Mesenchymal stem cell (in vitro differentiated cells and primary cell): ENCODE measurements at places on chromosomes 13 and 19.

DNA sequence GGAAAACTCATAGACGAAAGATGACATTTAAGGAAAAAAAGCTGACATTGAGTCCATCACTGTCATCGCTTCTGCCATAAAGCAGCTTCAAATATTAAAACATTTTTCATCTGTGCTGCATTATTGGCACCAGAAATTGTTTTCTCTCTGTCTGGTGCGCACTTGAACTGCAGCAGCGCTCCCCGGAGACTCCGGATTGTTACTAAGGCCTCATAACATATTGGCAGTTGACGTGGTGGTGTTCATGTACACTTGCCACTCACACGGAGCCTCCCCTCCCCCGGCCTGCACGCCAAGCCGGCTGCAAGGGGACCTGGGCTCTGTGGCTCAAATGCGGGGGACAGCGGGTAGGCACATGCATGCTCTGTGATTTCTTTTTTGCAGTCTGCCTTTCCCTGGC, 203.2 kb downstream of the TSHZ3 start:
- DNase-seq, result no peak

GRCh38 chr13:113014752-113015745, 46.0 kb downstream of the MCF2L start:
- DNase-seq, result no peak

DNA sequence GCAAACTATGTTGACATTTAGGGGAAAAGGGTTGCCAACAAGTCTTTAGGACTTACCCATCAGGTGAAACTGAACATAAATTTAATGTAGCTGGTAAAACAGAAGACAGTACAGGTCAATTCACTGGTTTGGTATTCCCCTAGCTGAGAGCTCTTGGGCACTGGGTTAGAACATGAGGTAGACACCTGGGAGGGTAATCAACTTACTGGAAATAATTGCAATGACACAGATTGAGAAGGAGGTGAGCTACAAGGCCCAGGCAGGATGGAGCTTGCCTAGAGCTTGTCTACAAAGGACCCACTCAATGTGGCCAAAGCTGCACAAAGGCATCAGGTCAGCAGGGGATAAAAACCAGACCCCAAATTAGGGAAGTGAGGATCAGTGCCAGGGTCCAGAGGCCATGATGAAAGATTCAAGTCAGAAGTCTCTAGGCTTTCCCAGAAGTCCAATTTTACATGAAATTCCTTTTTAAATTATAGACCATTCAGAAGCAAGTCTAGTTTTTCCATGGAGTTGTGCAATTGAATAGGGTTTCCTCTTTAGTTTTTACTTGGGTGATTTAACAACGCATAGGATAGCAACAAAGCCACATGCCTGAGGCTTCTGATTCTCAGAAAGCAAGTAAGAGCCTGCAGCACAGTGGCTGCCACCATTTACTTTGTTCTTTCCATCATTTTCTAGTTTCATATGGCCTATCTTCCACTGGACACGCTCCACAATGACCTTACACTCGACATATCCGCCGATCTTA, 194.0 kb downstream of the NDFIP2 start:
- DNase-seq, result no peak

DNA sequence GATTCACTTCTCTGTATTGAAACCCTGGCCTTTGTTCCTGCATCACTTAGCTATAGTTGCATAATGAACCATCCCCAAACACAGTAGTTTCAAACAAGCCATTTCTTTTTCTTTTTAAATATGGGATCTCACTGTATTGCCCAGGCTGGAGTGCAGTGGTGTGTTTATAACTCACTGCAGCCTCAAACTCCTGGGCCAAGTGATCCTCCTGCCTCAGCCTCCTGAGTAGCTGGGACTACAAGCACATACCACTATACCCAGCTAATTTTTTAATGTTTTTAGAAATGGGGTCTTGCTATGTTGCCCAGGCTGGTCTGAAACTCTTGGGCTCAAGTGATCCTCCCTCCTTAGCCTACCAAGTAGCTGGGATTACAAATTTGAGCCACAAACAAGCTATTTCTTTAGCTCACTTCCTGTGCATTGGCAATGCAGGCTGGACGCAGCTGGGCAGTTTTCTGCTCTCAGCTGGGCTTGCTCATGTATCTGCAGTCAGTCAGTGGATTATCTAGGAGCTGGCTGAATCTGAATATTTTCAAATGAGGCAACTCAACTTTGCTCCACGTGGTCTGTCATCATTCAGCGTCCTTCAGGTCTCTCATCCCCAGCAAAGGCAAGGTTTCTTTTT, 49.5 kb upstream of the SIN3B start:
- peak; percentile 14 for DNase-seq

- no peak for DNase-seq
Measured at GRCh38 chr19:50024719-50025021, 502 bp downstream of the VRK3 start.

GRCh38 chr19:13997631-13997962, 8.5 kb downstream of the RFX1 start:
- no peak for DNase-seq

DNA sequence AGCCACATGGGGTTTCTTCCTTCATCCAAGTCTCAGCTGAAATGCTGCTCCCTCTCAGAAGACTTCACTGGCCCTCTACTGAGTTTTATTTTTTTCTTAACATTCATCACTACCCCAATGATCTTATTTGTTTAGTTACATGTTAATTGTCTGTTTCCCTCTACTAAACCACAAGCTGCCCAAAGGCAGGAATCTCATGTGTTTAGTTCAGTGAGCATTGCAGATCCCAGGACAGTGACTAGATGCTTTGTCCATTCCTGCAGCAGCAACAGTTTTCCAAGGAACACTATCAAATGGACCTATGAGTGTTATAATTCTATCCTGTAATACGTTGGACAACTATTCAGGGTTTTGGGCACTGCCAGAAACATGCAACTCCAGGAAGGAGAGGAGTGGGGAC, 93.1 kb downstream of the RNASEH2B start:
- peak; percentile 52 for DNase-seq

DNA sequence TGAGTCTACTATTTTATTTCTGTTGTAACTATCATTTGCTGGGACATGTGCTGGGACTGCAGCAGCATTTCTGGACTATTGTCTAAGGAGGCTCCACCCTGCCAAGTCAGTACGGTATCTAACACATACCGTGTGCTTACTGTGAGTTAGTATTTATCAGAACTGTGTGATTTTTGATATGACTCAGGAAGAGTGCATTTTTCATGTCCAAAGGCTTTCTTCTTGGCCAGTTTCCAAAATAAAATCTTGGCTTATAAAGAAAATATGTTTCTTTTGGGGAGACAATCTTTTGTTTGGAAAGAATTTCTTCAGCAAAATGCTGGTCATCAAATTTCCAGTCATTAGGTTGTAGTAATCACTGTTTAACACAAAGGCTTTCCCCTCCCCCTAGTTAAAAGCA, 11.6 kb downstream of the PARP4 start:
- no peak for DNase-seq

DNA sequence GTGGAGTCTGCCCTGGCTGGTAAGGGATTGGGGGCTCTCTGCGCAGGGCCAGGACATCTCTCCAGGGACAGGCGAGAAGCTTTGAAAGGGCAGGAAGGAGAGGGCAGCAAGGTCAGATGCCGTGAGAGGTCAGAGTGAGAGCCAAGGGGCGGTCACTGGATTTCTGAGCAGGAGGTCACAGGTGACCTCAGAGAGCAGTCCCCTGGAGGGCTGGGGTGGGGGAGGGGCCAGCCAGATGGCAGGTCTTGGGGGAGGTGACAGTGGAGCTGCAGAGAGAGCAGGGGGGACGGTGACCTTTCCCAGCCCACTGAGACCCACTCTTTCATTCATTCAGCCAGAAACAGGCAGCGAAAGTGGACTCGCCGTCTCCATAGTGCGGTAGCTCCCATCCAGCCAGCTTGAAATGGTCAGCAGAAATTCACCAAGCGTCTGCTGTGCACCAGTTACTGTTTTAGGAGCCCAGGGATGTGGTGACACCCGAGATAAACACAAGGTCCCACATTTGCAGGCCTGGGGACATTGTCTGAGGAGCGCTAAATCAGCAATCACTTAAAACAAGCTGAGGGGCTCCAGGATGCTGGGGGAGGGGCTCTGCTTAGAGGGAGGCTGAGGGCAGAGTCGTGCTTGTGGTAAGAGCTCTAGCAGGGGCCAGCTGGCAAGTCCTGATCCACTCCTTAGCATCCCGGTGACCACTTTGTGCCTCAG, 10.2 kb downstream of the CARM1 start:
- no peak for DNase-seq

GRCh38 chr13:36903925-36904595, 16.0 kb downstream of the SMAD9 start:
- no peak for DNase-seq

GRCh38 chr19:50713556-50714236, 5.9 kb downstream of the SHANK1 start:
- DNase-seq, result no peak

GRCh38 chr13:77714119-77714755, 16.8 kb downstream of the SLAIN1 start:
- no peak for DNase-seq

- no peak for DNase-seq
Measured at GRCh38 chr19:17977021-17977420, 10.1 kb downstream of the KCNN1 start.

GRCh38 chr19:33671211-33671610, 49.5 kb downstream of the CHST8 start:
- DNase-seq, result no peak

GRCh38 chr13:29948244-29948643, 97.8 kb upstream of the UBL3 start:
- peak; percentile 53 for DNase-seq

DNA sequence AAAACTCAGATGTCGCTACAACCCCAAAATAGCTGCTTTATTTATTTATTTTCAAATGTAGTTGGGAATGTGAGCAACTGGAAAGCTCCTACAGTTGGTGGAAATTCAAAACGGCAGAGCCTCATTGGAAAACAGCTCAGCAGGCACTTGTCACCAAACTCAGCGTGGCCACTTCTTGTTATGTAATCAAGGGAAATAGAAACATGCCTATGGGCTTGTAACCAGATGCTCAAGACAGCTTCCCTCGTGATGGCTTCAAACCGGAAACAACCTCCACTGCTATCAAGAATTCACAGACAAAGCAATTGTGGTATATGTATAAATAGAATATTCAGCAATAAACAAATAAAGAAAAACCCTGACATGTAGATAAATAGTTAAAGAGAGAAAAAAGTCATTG, 627.8 kb upstream of the SLC10A2 start:
- DNase-seq, result no peak

DNA sequence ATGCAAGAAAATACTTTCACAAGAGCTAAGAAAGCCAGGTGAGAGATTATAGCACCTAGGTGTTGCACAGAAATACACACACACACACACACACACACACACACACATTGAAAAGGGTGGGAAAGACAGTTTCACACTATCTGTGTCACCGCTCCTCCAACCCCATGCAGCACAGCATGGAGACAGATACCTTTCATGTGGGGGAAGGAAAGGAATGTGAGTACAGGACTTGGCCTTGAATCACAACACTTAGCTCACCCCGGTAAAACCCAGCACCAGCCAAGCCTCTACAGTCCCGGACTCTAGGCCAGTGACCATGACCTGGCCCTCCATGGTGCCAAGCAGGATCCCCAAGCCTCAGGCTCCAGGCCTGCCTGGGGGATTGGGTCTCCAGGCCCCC, 462.0 kb upstream of the SPRY2 start:
- DNase-seq, result no peak

DNA sequence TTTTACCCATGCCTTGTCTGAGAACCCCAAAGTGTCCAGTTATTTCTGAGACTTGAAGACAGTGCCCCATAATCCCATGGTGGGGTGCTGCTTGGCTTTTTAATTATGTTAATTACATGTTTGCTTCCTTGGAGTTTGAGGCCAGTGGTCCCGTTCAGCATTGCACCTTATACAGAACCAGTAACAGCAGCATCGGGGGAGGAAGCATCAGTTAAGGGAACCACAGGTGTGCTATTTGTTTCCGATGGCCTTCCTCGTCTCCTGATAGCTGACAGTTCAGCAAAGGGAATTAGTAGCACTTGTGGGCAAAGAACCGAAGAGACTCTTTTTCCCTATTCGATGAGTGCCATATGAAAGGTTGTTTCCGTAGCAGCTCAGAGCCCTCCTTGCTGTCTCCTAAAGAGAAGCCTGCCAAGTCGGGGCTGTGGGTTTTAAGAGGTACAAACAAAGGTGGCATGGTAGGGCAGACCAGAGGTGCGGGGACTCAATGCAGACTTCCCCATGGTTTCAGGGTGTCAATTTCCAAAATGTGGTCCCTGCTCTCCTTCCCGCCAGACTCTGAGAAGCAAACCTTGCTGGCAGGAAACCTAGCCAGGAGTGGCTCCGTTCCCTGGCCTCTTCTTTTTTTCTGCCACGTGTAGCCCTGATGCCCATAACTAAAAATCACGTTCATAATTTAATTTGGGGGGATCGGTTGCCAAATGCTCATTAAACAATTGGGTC, 225.2 kb upstream of the TSHZ3 start:
- no peak for DNase-seq

- DNase-seq, result no peak
Measured at GRCh38 chr19:3733549-3734309, 25.5 kb downstream of the TJP3 start.

- no peak for DNase-seq
Measured at GRCh38 chr13:106621833-106622232, 53.9 kb upstream of the ARGLU1 start.

- no peak for DNase-seq
Measured at GRCh38 chr19:16366056-16366432, 41.4 kb downstream of the KLF2 start.

- DNase-seq, result no peak
Measured at GRCh38 chr13:29903996-29904395, 53.6 kb upstream of the UBL3 start.

DNA sequence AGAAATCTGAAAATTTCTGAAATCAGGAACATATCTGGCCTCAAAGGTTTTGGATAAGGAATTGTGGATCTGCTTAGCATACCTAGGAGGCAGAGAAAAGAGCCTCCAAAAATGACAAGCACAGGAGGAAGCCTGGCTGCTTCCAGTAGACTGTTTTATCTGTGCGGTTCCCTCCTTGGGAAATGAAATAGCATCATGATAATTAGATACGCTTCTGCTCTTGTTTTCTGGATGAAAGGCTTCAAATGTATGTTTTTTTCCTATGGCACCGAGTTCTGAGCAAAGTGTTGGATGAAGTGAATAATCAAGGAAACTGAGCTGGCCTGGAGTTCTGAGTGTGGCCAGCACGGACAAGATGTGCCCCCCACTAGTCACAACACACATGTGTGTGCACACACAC, 19.8 kb upstream of the GPR12 start:
- no peak for DNase-seq
